ENCODE measurements at places on chromosomes 5 and 9.

DNA sequence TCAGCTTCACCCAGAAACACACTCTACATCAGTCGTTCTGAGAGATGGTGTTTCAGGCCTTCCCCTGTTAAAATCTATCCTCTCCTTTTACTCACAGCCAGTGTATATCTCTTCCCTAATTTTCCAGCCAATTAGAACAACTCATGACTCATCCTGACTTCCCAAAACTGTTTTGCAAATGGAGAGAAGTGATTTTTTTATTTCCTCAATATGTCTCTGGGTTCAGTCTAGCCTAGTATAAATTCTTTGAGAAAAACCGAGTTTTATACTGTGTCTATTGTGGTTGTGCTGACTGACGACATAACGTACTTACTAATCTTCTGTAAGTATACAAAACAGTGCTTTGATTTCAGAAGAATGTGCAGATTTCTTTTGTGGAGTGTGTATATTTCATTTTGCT is 28.4 kb upstream of the CAST start:
- no peak for DNase-seq

GRCh38 chr5:149154650-149155049 is 13.4 kb downstream of the ABLIM3 start:
- DNase-seq, result no peak

GRCh38 chr9:91111876-91112275 is 249.8 kb downstream of the AUH start:
- DNase-seq, result no peak

GRCh38 chr5:75611311-75612225 is at the start of gene ANKDD1B:
Gene ANKDD1B (plus strand): TSS chr5:75611453. CDS start chr5:75611635, 182 bp downstream.
- DNase-seq, result no peak

- DNase-seq, result no peak
Observed at GRCh38 chr9:19485193-19485592, 76.4 kb downstream of the ACER2 start.

- no peak for DNase-seq
Observed at GRCh38 chr9:99134893-99135341, 30.0 kb downstream of the TGFBR1 start.

Measured in NCI-H524 treated with DMSO at 0.1 percent for 48 hours (cell line).